ENCODE measurements at places on chromosomes 16 and 17. TPM values are rescaled to one million over a fixed set of nuclear protein-coding genes. Genes with fewer than 3 reads are reported as not detected.

The CCL16 gene
- not detected for total RNA-seq

The CD300H gene
- total RNA-seq, result 1.9 TPM

The CCL15 gene
- not detected for total RNA-seq

The TLCD1 gene
- 44.2 TPM for total RNA-seq

The MT2A gene
- 2,109 TPM for total RNA-seq

The MYH8 gene
- not detected for total RNA-seq

The ATP2C2 gene
- 0.15 TPM for total RNA-seq

Data from A549 treated with GW870086 at 1 μM for 4 hours (cell line).